ENCODE measurements at places on chromosomes 3 and 15. TPM values are rescaled to one million over a fixed set of nuclear protein-coding genes. Genes with fewer than 3 reads are reported as not detected.

Gene TJP1
- total RNA-seq: 69.1 TPM

Gene ALS2CL
- total RNA-seq: 2.2 TPM

Gene EEFSEC
- total RNA-seq: 11.1 TPM

Gene MUC4
- not detected for total RNA-seq

Gene FBXW12
- not detected for total RNA-seq

Gene HIGD2B
- total RNA-seq: not detected

GRCh38 chr15:89469426-89470096, 26.8 kb downstream of the RHCG start:
- no peak overlapping the region for H3K4me3 ChIP-seq
- no peaks in the 10 kb centered on the region for H3K36me3 ChIP-seq
- no peak overlapping the region for H3K27ac ChIP-seq
- peaks cover 30% of the 10 kb centered on the region for H3K27me3 ChIP-seq

- no peak for DNase-seq
- H3K27ac ChIP-seq: peak overlapping the region; percentile 19
- H3K36me3 ChIP-seq: peaks cover 65% of the 10 kb centered on the region
- 0 out of 2 replicates have a peak, but pooled peaks cover 3% of the 10 kb centered on the region for H3K27me3 ChIP-seq
- H3K4me1 ChIP-seq: peaks cover 66% of the 10 kb centered on the region
Observed at GRCh38 chr15:39837454-39837853, 54.8 kb upstream of the FSIP1 start.

GRCh38 chr3:170585008-170585936, 603 bp downstream of the SLC7A14 start:
- peak overlapping the region; percentile 63 for H3K4me3 ChIP-seq
- H3K27ac ChIP-seq: no peak overlapping the region
- H3K4me1 ChIP-seq: peaks cover 11% of the 10 kb centered on the region
- peaks cover 23% of the 10 kb centered on the region for H3K27me3 ChIP-seq

DNA sequence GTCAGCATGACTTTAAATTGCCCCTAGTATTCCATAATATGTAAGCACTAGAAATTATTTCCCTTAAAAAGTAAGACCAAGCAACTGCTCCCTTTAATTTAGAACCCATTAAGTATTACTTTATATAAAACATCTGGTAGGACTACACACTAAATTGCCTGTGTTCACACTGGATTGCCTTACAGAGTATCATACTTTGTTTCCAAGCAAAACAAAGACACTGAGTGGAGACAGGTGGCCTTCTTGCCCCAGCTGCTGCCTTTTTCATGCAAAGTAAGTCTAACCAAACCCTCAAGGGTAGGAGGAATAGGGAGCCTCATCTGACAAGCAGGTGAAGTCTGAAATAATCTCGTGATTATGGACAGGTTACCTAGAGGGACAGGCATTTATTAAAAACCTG, 87.3 kb downstream of the PEX5L start:
- no peaks in the 10 kb centered on the region for H3K36me3 ChIP-seq
- no peak for DNase-seq
- H3K4me1 ChIP-seq: peaks cover 16% of the 10 kb centered on the region

GRCh38 chr3:11275926-11276325, 3.7 kb downstream of the ATG7 start:
- H3K4me1 ChIP-seq: peaks cover 81% of the 10 kb centered on the region
- H3K4me3 ChIP-seq: no peak overlapping the region
- peak overlapping the region; percentile 70 for H3K27ac ChIP-seq
- H3K36me3 ChIP-seq: peaks cover 46% of the 10 kb centered on the region

DNA sequence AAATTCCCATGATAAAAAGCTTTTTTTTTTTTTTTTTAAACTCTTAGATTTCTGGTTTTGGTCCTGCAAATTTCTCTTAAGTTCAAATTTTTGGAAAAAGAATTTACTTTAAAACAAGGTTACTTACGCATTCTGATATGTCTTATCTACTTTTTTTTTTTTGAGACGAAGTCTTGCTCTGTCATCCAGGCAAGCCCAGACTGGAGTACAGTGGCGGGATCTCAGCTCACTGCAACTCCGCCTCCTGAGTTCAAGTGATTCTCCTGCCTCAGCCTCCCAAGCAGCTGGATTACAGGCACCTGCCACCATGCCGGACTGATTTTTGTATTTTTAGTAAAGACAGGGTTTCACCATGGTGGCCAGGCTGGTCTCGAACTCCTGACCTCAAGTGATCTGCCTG, 83.2 kb downstream of the RASA2 start:
- peaks cover 7% of the 10 kb centered on the region for H3K4me1 ChIP-seq
- H3K27me3 ChIP-seq: no peaks in the 10 kb centered on the region
- no peak overlapping the region for H3K4me3 ChIP-seq
- no peak for DNase-seq
- no peak overlapping the region for H3K27ac ChIP-seq

GRCh38 chr15:74902295-74903075, 4.2 kb downstream of the FAM219B start:
- H3K27me3 ChIP-seq: peaks cover 2% of the 10 kb centered on the region
- H3K27ac ChIP-seq: no peak overlapping the region
- no peak overlapping the region for H3K4me3 ChIP-seq
- H3K4me1 ChIP-seq: peaks cover 33% of the 10 kb centered on the region
- no peak for DNase-seq

- H3K27ac ChIP-seq: no peak overlapping the region
- no peak overlapping the region for H3K4me3 ChIP-seq
- DNase-seq: no peak
- H3K4me1 ChIP-seq: peaks cover 6% of the 10 kb centered on the region
Observed at GRCh38 chr15:40069178-40070165, 30.5 kb upstream of the SRP14 start.

- no peaks in the 10 kb centered on the region for H3K27me3 ChIP-seq
- H3K27ac ChIP-seq: no peak overlapping the region
- DNase-seq: no peak
- H3K36me3 ChIP-seq: no peaks in the 10 kb centered on the region
Observed at GRCh38 chr3:190130696-190131095, 10.0 kb upstream of the P3H2 start.

GRCh38 chr15:80893777-80894176, 95.8 kb downstream of the MESD start:
- H3K36me3 ChIP-seq: peaks cover 15% of the 10 kb centered on the region
- no peak overlapping the region for H3K27ac ChIP-seq
- H3K4me1 ChIP-seq: peaks cover 19% of the 10 kb centered on the region
- no peak overlapping the region for H3K4me3 ChIP-seq
- DNase-seq: no peak

GRCh38 chr3:134820994-134821393, 25.9 kb downstream of the EPHB1 start:
- H3K27ac ChIP-seq: no peak overlapping the region
- H3K36me3 ChIP-seq: no peaks in the 10 kb centered on the region
- no peaks in the 10 kb centered on the region for H3K4me1 ChIP-seq
- no peaks in the 10 kb centered on the region for H3K27me3 ChIP-seq

- H3K36me3 ChIP-seq: no peaks in the 10 kb centered on the region
- no peaks in the 10 kb centered on the region for H3K4me1 ChIP-seq
- H3K27me3 ChIP-seq: no peaks in the 10 kb centered on the region
- no peak overlapping the region for H3K27ac ChIP-seq
Observed at GRCh38 chr3:64844558-64844957, 156.8 kb upstream of the ADAMTS9 start.

DNA sequence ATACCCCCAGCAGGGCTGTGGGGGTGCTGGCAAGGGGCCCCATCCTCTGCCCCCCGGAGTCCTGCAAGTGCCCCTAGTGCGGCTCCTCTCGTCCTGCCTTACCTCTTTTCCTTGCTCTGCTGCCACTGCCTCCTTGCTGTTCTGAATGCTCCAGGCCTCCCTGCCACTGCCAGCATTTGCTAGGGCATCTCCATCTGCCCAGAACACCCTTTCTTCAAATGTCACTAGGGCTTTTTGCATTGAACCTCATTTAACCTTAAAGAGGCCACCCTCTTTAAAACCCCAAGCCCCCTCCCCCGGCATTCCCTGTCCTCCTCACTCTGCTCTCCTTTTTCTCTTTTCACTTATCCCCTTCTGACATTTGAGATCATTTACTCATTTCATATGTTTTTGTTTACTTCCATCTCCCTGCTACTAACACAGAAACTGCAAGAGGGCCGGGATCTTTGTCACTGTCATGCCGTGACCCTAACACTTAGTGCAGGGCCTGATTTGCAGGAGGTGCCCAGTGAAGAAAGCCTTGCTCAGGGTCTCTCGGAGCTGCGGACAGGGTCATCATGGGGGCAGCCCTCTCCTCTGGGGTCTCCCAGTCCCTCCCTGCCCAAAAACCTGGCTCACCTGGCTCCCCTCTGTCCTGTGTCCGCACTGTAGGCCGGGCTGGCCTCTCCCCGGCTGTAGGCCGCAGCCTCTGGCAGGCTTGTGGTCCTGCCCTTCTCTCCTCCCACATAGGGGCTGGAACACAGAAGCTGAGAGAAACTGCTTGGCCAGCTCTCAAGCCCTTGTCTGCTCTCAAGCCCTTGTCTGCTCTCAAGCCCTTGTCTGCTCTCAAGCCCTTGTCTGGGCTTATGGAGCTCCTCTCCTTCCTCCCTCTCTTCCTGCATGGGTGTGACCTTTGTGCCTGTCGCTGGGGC, at the start of gene ACOX2:
TSS of gene ACOX2 (minus strand) at position 690 of the 911 bp plus-strand sequence. CDS start 2,084 bp downstream, outside the sequence.
- no peaks in the 10 kb centered on the region for H3K36me3 ChIP-seq
- peak within 1 kb of the TSS; percentile 58 for H3K27ac ChIP-seq
- no peak for DNase-seq
- peaks cover 35% of the 10 kb centered on the region for H3K4me1 ChIP-seq

GRCh38 chr3:163474766-163475165, 1603.5 kb downstream of the SI start:
- H3K4me3 ChIP-seq: no peak overlapping the region
- no peak for DNase-seq
- H3K36me3 ChIP-seq: peaks cover 6% of the 10 kb centered on the region
- no peaks in the 10 kb centered on the region for H3K27me3 ChIP-seq
- no peak overlapping the region for H3K27ac ChIP-seq

DNA sequence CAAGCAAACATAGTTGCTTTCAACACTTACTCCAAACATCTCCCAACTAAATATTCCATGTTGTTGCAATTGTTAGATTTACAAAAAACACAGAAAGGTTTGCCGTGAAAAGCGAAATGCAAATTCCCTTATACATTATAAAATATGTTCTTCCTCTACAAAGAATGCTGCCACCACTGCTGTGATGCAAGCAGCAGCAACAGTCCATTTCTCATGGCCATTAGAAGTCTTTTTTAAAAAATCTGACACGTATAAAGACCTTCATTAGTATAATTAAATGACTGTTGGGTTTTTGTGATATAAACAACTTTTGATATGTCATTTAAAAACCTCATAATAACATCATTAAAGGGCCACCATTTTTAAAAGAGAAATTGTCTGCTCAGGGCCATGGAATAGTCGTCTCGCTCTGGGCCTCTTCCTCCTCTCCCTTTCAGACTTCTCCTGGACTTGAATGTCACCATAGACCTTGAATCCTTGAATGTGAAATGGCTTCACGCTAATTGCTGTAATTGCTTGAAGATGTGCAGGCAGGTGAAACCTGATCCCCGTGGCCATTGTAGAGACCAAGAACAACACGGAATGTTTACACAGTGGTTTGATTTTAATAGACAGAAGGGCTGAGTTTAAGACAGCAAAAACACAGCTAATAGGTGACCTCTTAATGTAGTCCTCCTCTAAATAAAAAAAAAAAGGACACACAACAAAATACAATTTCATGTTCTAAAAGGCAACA, 450.4 kb downstream of the FOXP1 start:
- no peak overlapping the region for H3K27ac ChIP-seq
- H3K4me1 ChIP-seq: peaks cover 38% of the 10 kb centered on the region
- no peaks in the 10 kb centered on the region for H3K27me3 ChIP-seq

Data from HFFc6 (cell line).